ELR (cell line): ENCODE measurements at places on chromosomes 5 and 9.

DNA sequence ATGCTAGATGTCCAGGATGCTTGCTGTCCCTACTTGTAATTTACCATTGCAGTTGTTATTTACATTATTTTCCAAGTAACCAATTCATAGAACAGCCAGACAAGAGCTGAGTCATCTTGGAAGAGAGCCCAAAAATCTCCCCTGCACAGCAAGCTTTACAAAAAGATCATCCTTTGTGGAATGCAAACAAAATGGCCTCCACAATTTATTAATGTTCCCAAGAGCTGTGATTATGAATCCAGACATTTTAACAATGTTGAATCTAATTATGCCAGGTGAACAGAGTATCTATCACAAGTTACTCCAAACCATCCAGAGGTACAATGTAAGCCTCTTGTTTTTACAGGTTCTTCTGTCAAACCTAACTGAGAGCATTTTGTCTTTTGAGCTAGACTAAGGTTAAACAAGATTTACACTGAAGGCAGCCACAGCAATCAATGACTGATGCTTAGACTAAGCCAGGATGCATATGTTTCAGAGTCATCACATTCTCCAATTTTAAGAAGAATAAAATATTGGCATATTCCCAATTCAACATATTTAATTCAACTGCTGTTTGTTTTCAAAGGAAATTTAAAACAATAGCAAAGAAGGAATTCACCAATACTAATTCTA lies 95.3 kb upstream of the SLC12A2 start:
- peak; percentile 93 for DNase-seq

- no peak for DNase-seq
Measured at GRCh38 chr5:8288897-8289516, 420.1 kb downstream of the MTRR start.

DNA sequence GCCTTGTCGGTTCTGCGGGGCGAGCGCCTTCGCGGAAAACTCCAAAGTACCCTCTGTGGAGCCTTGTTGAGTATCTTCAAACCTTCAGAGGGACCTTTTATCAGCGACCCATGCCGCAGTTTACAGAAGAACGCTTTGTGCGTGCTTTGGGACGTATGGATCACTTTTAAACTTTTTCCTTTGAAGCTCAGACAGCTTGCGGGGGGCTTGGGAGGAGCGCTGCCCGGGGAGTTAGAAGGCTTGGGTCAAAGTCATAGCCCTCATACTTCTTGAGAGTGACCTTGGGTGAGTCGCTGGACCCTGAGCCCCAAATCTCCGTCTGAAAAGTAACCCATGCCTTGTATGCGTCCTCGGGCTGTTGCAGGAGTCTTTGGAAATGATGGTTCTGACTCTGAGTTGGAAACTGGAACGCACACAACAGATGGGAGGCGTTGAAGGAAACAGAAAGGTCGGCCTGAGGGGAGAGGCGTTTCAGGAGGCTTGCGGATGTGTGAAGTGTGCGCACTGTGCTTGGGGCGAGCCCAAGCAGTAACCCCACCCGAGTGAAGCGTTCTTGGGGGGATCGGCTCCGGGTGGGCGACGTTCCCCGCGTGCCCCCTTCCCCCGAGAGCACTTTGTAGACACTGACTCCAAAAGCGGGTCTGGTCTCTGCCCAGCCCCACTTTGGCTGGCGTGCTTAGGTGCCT lies 661 bp upstream of the SLC25A51 start:
- peak; percentile 42 for DNase-seq

GRCh38 chr5:111345731-111346130 lies 121.5 kb downstream of the CAMK4 start:
- DNase-seq: peak; percentile 2

- peak; percentile 33 for DNase-seq
Measured at GRCh38 chr5:41637869-41638268, 127.5 kb upstream of the PLCXD3 start.

- no peak for DNase-seq
Measured at GRCh38 chr5:115382989-115383388, 86.5 kb upstream of the CCDC112 start.
